WERI-Rb-1 (cell line): ENCODE measurements at places on chromosomes 4 and X.
A peak's percentile ranks its signal among the peaks of the same experiment; 100 is the strongest.

- DNase-seq: no peak
These were observed 465.5 kb upstream of the CTSO start for GRCh38 chr4:156419080-156419685.

- no peak for DNase-seq
These were observed 37.9 kb downstream of the ACOX3 start for GRCh38 chr4:8402640-8403039.

- no peak for DNase-seq
These were observed 595.4 kb upstream of the AGA start for GRCh38 chr4:178037459-178038214.

DNA sequence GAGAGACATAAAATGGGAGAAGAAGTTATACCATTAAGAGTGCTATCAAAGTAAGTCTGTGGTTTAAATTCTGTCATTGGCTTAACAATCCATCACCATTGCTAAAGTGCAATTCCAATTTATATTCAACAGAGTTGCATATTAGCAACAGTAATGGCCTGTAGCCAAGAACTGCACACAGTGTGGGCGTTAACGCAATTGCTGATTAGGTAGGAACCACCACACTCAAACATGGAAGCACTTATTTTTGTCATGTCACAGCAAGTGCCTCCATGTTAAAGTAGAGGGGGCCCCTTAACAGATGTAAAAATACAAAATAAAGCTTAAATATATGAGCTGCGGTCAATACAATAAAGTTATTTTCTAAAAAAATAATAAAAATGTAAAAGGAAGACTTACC lies 10.8 kb downstream of the LARP7 start:
- DNase-seq: no peak

GRCh38 chr4:74444891-74445642 lies at the start of gene AREG:
AREG (plus strand) TSS chr4:74445136; CDS start chr4:74445346, 210 bp downstream.
- peak; percentile 60 for DNase-seq

DNA sequence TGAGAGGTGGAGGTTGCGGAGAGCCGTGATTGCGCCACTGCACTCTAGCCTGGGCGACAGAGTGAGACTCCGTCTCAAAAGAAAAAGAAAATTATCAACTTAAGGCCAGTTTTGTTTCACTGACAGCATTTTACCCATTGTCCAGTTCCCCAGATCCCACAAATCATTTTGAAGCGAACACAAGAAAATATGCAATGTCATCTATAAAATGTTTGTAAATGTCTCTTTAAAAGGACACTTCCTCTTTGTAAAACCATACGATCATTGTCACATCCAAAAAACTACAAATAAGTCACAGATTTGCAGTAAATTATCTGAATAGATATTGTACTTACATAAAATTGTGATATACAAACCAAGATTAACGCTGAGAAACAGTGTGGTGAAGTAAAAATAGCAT lies 147.6 kb downstream of the ATRX start:
- DNase-seq: no peak

GRCh38 chrX:40291553-40291952 lies 193.8 kb upstream of the BCOR start:
- DNase-seq: no peak

DNA sequence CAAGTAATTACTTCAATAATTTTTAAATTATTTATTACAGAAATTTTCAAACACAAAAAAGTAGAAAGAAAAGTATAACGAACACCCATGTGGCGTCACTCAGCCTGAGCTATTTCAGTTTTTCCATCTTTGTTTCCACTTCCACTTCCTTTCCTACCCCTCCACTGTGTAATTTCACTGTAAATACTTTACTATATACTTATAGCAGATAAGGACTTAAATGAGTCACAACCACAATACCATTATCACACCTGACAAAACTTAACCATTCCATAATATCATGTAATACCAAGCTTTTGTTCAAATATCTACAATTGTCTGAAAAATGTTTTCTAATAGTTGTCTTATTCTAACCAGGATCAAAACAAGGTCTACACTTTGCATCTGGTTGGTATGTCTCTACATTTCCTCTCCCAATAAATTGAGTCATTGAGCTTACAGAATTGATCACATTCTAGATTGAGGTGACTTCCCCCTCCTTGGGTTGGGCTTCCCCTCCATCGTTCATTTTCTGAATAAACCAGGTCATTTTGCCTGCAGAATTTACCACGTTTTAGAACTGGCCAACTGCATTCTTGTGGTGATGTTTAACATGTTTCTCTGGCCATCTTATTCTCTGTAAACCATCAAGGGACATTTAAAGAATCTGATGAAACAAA lies 48.7 kb downstream of the ATP10D start:
- DNase-seq: no peak
